ENCODE measurements at places on chromosomes 5 and 9. TPM values are rescaled to one million over a fixed set of nuclear protein-coding genes. Genes with fewer than 3 reads are reported as not detected.

DNA sequence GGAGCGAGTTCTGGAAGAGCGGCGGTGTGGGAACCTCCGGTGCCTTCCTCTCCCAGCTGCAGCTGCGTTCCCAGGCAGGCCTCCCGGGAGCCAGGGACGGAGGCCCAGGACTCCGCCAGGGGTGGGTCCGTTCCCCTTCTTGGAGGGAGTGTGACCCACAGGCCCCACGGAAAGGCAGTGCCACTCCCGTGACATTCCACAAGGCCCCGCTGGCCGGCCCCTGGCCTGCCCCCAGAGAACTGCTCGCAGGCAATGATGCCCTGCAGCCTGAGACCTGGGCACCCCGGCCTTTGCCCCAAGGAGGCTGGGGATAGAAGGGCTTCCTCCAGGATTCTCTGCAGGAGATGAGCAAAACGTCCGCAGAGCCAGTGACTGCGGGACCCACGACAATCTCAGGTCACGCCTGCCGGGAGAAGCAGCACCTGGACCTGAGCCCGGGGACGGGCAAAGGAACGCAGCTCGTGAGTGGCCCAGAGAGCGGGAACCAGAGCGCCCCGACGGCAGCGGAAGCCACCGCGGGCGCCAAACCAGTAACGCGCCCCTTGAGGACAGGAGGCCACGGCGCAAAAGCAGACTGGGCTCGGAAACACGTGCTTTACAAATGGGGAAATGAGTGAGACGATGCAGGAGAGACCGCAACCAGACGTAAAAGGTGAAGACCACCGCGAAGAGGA, 9.3 kb downstream of the OBP2B start:
- DNase-seq, result no peak

DNA sequence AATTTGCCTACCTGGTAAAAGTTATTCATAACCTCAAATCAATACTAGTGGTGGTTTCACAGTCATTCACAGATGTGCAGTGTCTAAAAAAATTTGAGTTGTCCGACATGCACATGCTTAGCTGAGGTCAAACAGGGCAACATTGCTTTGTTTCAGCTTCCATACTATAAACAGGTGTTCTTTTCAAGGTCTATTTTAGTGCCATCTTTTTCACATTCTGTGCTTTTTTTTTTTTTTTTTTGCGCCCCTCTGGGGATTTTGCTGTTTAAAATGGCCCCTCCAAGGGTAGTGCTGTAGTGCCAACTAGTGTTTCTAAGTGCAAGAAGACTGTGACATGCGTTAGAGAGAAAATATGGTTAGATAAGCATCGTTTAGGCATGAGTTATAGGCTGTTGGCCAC, 14.5 kb downstream of the PHAX start:
- DNase-seq, result no peak

- no peak for DNase-seq
Observed at GRCh38 chr5:126757713-126758357, 19.1 kb upstream of the LMNB1 start.

C9orf40 gene
- 5.4 TPM for total RNA-seq

PCDHGB1 gene
- total RNA-seq, result 6.8 TPM

Data from tibial nerve (tissue), 4 donors.